ENCODE measurements at places on chromosomes 7 and 10.

DNA sequence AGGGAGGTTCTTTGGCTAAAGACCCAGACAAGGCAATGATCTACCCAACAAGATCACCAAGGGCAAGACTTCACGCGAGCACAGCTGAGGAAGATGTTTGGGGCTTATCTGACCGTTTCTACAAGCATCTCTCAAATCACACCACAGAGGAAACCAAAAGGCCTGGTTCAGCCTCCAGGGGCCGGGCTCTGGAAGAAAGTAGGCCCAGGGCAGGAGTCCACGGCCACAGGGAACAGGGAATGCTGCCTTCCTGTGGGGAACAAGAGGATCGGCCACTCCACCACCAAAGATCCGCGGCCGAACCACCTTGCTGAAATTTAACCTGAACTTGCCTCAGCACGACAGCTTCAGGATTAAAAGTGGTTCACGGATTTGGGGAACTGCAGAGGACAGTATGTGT, 332.5 kb downstream of the PTPRN2 start:
- no peak for DNase-seq

DNA sequence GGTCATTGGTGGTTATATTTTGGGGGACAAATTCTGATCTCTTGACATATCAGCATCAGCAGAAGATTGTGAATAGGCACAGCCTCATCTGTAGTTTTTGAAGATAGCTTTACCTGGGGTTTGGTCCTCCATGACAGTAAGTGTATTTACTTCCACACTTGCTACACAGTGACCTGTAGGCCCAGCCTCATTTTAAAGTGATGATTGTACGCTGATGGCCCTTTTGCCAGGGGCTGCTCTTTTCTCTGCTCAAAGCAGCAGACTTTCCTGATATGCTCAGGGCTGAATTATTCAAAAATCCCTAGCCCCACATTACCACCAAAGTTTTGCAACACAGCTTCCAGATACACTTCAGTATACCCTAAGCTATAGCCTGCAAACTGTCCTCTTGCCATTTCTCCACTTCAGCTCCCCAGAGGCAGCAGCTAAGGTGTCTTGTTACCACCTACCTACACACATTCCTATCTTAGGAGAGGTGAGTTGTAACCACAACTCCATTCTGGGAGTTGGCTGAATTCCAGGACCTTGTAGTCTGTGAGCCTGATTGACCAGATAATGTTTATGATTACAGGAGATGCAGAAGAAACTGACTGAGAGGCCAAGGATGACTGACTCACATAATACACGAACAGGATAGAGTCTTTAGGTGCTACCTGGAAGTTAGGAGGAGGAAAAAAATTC, 6.0 kb downstream of the ASB4 start:
- DNase-seq = no peak

GRCh38 chr7:122864838-122865237, 21.4 kb downstream of the CADPS2 start:
- DNase-seq = no peak

- DNase-seq = no peak
Observed at GRCh38 chr7:134865001-134865845, 85.8 kb downstream of the CALD1 start.

DNA sequence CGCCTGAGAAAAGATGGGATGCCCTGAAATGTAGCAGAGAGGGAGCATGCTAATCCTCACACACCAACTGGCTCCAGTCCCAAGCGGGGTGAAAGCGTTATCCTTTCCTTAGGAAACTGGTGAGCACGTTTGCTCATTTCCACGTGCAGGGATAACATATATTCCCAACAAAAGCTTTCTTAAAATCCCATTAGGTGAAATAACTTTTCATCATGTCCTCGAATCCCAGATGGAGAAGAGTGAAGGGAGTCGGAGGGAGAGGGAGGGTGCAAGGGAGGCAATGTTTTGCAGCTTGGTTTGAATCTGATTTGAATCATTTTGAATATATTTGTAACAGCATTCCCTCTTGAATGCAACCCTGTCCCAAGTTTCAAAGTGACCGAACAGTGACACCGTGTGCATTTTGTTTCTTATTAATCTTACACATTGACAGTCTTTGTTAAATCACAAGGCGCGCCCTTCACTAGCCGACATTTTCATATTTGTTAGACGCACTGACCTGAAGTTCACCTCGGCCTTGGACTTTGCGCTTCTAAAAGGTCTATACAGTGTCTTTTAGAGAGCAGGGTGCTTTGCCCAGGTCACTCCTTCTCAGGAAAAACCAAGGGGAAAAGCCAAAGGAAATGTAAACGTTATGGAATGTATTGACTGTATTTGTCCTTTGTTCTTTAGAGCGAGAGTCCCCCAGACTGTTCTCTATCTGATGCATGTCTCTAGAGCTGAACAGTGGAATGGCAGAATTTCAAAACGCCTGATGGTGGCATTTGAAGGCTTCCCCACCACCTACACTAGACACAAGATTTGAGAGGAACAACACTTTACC, 3.1 kb upstream of the HOXA4 start:
- DNase-seq = no peak

DNA sequence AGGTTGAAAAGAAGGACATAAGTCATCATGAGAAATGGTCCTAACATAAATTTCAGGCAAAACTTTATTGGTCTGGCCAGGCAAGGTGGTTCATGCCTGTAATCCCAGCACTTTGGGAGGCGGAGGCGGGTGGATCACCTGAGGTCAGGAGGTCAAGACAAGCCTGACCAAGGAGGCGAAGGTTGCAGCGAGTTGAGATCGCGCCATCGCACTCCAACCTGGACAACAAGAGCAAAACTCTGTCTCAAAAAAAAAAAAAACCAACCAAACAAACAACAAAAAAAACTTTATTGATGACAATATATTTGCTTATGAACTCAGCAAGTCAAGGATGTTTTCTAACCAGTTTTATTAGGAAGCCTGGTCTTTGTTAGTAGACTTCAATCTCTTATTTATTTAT, 54.6 kb upstream of the ARHGAP21 start:
- no peak for DNase-seq

- DNase-seq = no peak
Observed at GRCh38 chr10:132336919-132337407, 5.0 kb downstream of the LRRC27 start.

- DNase-seq = no peak
Observed at GRCh38 chr10:6120691-6121090, 31.9 kb downstream of the RBM17 start.

GRCh38 chr7:5395246-5395645, 28.4 kb downstream of the TNRC18 start:
- no peak for DNase-seq

DNA sequence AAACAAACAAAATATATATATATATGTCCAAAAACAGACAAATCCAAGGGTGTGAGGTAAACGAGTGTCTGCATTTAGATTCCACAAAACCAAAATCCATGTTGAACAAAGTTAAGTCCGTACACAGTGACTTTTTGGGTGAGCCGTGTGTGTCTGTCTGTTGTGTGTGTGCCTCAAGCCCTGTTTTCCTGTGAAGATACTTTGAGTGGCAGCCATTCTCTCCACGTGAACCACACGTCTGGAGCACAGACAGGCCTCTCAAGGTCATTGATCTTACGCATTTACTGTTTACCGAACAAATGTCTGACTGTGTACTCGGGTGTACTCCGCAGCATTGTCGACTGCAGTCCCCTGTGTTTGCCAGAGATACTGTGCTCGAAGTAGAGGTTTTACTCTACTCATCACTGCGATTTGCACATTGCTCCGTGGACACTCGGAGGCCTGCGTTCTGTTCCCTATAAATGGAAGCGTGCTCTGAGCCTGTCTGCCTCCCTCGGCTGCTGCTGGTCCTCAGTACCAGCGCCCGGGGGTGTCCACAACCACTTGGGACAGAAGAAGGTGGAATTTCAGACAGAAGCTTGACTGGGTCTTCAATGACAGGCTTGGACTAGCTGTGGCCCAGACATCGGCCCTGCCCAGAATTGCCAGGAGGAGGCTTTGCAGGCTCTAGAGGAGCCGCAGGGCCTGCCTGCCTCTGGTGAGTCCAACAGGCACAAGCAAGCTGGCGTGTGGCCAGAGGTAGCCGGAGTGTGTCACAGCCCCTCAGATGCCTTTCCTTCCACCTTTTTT, 22.1 kb downstream of the CYP17A1 start:
- DNase-seq = no peak

GRCh38 chr7:41834805-41835694, 132.2 kb upstream of the INHBA start:
- DNase-seq = no peak

DNA sequence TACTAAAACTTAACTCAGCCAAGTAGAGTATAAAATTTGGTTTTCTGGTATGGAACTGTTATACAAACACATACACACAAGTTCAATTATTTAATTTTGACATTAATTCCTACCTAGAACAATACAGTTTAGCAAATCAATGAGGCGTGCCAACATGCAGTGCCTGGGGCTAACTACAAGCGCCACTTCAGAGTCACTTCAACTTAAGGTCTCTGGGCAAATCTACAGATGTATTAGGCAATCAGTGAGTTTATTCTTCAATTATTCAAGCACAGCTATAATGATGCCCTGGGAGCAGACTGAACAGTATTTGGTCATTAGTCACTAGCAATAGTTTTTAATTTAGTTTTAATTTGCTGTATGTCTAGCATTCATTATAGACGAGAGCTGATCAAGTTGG, 51.6 kb downstream of the HIBADH start:
- no peak for DNase-seq

DNA sequence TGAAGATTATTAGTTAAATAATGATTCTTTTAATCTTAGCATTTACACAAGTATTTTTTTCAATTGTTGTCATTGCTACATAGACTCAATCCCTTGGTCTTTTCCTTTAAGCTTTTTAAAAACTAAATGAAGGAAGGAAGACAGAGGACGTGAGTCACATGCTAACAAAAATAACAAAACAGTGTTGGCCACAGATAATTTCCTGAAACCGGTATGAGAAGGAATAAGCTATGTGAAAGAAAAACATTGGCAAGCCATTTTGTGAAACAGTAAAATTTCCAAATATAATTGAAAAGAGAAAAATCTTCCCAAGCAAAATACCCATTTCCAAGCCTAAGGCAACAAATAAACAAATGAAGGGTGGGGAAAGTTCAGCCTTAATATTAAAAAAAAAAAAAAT, 223.0 kb downstream of the AHR start:
- DNase-seq = no peak

DNA sequence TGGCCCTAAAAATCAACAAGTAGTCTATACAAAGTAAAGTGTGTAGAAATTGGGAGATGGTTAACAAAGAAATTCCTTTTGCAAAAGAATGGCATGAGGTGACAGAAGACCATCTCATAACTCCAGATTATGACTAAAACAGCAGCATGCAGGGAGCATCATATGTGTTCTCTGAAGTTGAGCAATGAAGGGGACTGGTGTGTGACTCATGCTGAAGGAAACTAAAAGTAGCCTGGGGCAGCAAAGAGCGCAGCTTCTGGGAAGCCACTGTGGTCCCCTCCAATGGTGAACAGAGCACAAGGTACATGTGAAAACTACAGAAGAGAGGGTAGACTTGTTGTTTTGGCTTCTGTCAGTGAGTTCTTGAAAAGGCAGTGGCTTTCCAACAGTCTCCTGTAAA, 133.4 kb downstream of the MACC1 start:
- no peak for DNase-seq

DNA sequence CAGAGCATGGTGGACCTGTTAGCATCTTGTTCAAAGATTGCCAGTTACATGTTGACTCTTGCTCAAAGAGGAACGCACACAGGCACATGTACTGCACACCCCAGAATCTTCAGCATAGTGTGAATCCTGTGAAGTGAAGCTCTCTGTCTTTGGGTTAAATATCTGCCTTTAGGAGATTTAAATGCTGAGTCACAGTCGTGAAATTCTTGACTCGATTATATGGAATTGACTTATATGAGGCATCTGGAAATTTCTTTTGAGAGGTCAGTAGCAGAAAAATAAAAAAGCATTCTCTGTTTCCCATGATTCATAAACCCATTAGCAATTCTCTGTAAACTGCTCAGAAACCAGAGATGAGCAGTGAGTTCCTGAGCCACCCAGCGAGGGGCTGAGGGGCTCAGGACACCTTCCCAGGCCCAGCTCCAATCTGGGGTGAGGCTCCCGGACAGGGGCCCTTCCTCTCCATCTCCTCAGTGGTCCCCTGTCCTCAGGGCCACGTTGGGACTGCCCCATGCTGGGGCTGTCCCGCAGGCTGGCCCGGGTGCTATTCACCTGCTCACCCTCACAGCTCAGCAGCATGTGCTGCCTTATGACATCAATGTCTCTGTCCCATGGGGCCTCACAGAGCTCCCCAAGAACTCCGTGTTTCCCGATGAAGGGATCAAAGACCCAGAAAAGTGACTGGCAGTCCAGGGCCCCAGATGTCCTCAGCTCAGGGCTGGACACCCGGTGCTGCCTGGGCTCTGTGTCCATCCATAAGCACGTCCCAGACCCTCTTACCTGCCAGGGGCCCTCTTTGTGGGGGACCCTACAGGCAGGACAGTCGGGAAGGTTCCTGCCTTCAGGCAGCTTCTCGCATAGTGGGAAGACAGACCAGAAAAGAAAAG, 50.0 kb upstream of the INSIG1 start:
- DNase-seq = no peak

DNA sequence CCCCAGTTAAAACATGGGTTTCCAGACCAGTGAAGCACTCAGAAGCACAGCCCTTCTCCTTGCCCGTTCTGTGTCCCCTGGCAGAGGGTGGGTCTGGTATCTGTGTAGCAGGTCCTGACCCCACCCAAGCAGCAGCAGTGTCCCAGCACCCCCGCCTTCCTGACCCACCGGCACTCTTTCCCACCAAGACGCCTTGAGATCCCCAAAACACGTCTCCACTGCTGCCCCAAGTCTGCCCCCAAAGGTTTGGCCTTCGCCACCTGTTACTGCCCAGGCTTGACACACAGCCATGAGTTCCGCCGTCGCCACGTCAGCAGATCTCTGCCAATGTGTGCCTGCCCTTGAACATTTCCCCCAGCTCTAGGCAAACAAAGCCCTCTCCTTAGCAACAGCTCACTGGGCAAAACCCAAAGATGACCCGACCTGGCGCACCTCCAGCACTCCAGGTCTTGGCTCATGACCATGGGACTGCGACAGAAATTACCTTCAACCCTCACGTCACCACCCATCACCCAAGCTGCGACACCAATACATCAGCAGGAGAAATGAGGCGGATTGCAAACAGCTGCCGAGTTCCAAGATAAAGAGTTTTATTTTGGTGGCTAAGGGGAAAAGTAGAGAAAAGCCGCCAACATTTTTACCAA, 75.6 kb downstream of the CTBP2 start:
- no peak for DNase-seq

- DNase-seq = no peak
Observed at GRCh38 chr7:28390426-28390825, 21.9 kb upstream of the CREB5 start.

Data from activated CD4-positive, alpha-beta T cell treated with anti-CD3 and anti-CD28 coated beads for 1 hour (primary cell).